ENCODE measurements at places on chromosomes 11 and 22. TPM values are rescaled to one million over a fixed set of nuclear protein-coding genes. Genes with fewer than 3 reads are reported as not detected.

Gene OR4A16
- total RNA-seq, result not detected

Gene CDCA5
- total RNA-seq, result 0.84 TPM

Gene TMPRSS5
- total RNA-seq, result 0.81 TPM

Gene PHF21A
- total RNA-seq, result 59.5 TPM

Gene IGSF9B
- 24.3 TPM for total RNA-seq

Gene ABCC8
- not detected for total RNA-seq

- no peak overlapping the region for H3K27ac ChIP-seq
- peak; percentile 3 for DNase-seq
- H3K4me1 ChIP-seq, result no peaks in the 10 kb centered on the region
- H3K36me3 ChIP-seq, result no peaks in the 10 kb centered on the region
Observed at GRCh38 chr11:1953489-1954266, 6.5 kb downstream of the MRPL23 start.

DNA sequence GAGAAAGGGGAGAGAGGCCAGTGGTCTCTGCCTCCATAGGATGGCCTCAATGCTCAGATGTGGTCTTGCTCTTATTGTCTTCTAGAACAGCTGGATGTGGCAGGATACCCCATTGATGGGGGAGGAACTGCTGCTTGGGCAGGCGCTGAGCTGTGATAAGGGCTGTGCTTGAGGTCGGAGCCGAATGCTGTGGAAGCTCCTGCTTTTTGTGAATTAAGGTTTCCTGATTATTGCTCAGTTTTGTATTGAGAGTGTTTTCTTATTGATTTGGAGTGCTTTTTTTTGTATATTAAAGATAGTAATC lies 57.2 kb downstream of the CABIN1 start:
- no peak overlapping the region for H3K27ac ChIP-seq
- H3K36me3 ChIP-seq, result peaks cover 76% of the 10 kb centered on the region
- no peak for DNase-seq
- no peaks in the 10 kb centered on the region for H3K27me3 ChIP-seq
- no peaks in the 10 kb centered on the region for H3K4me1 ChIP-seq

DNA sequence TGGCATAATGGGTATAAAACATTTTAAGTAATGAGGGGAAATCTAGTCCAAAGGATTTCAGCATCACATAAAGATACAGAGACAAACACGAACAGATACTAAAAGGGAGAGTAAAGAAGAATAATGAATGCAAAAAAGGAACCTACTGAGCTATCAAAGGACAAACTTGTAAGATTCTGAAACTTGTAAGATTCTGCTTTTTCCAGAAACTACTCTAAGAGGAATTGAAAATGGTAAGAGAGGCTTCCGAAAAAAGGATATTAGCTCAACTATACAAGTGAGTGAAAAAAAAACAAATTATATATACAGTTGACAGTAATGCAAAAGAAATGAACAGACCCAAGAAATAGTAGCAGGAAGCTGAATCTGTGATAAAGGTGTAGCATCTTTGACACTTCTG lies 37.7 kb downstream of the POLD3 start:
- H3K4me1 ChIP-seq, result no peaks in the 10 kb centered on the region
- H3K4me3 ChIP-seq, result no peak overlapping the region
- DNase-seq, result no peak
- H3K27me3 ChIP-seq, result no peaks in the 10 kb centered on the region

- H3K36me3 ChIP-seq, result no peaks in the 10 kb centered on the region
- no peaks in the 10 kb centered on the region for H3K4me1 ChIP-seq
- no peaks in the 10 kb centered on the region for H3K27me3 ChIP-seq
- no peak overlapping the region for H3K27ac ChIP-seq
Observed at GRCh38 chr11:84157639-84158038, 871.5 kb upstream of the CCDC90B start.

GRCh38 chr11:30919389-30920152 lies 333.4 kb upstream of the MPPED2 start:
- H3K4me3 ChIP-seq, result no peak overlapping the region
- no peak overlapping the region for H3K27ac ChIP-seq
- H3K27me3 ChIP-seq, result no peaks in the 10 kb centered on the region

GRCh38 chr11:76194872-76195668 lies 11.2 kb downstream of the WNT11 start:
- no peaks in the 10 kb centered on the region for H3K36me3 ChIP-seq
- no peaks in the 10 kb centered on the region for H3K27me3 ChIP-seq
- no peak overlapping the region for H3K4me3 ChIP-seq
- no peak for DNase-seq

- no peaks in the 10 kb centered on the region for H3K36me3 ChIP-seq
- H3K4me1 ChIP-seq, result no peaks in the 10 kb centered on the region
- H3K27me3 ChIP-seq, result no peaks in the 10 kb centered on the region
- DNase-seq, result no peak
Observed at GRCh38 chr22:31098632-31099110, 8.7 kb downstream of the SELENOM start.

- H3K4me3 ChIP-seq, result no peak overlapping the region
- H3K4me1 ChIP-seq, result no peaks in the 10 kb centered on the region
- no peaks in the 10 kb centered on the region for H3K36me3 ChIP-seq
- DNase-seq, result no peak
- H3K27ac ChIP-seq, result no peak overlapping the region
- H3K27me3 ChIP-seq, result no peaks in the 10 kb centered on the region
Observed at GRCh38 chr11:27413218-27413617, 50.2 kb upstream of the CCDC34 start.

- peaks cover 27% of the 10 kb centered on the region for H3K27me3 ChIP-seq
- no peak overlapping the region for H3K27ac ChIP-seq
- peaks cover 25% of the 10 kb centered on the region for H3K4me1 ChIP-seq
- no peaks in the 10 kb centered on the region for H3K36me3 ChIP-seq
- no peak overlapping the region for H3K4me3 ChIP-seq
- DNase-seq, result no peak
Observed at GRCh38 chr11:7577291-7578190, 63.7 kb downstream of the PPFIBP2 start.

DNA sequence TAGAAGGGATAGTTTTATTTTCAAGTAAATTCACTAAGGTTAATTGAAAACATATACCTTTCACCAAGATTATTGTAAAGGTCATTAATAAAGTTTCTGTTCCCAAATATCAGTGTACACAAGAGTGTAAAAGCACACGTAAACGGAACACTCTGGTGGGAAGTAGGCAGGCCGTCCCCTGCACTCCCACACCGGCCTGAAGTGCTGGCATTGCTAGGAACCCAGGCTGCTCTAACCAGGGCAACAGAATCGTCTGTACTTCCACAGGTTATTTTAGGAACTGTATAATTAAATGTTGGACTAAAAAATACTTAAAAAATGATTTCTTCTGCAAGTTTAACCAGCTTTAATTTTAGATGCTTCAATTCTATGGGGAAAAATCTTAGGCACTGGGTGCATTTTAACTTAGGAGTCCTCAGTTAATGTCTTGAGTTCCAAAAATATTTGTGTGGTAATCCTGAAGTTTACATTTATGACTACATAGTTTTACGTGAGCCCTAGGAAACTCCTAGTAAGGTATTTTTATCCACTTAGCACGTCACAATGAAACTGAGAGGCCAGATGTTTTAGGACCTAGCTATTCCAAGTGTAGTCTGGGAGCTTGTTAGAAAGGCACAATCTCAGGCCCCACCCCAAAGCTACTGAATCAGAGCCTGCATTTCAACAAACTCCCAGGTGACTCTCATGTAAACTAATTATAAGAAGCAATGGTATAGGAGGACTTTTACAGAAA lies 31.2 kb downstream of the KMT5B start:
- no peaks in the 10 kb centered on the region for H3K27me3 ChIP-seq
- H3K36me3 ChIP-seq, result peaks cover 65% of the 10 kb centered on the region
- no peak for DNase-seq
- no peak overlapping the region for H3K4me3 ChIP-seq

GRCh38 chr11:115656669-115657068 lies 152.5 kb upstream of the CADM1 start:
- no peak overlapping the region for H3K4me3 ChIP-seq
- no peaks in the 10 kb centered on the region for H3K36me3 ChIP-seq

DNA sequence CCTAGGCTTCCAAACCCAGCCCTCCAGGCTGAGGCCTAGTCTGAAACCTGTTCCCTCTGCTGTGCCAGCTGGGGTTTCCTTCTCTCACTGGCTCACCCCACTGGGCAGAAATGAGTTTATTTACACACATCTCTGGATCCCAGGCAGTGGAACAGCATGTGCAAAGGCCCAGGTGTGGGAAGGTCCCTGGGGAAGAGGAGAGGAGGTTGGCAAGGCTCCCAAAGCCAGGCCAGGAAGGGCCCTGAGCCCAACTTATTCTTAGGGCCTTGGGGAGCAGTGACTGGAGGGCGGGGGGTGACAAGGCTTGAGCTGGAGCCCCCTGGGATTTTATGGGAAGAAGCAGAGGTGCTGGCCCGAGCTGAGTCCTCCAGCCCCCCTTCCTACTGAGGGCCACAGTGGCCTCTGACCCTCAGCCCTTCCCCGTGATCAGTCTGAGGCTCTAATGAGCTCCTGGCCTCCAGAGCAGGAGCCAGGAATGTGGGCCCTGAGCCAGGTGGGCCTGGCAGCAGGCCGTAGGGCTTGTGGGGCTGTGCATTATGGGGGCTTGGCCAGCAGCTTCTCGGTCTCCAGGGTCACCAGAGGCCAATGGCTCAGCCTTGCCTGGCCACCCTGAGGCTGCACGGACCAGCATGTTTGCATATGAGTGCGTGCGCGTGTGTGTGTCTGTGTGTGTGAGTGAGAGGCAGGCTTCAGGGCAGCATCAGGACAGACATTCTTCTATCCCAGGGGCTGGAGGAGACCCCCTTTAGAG lies 2.9 kb downstream of the MYO7A start:
- H3K4me3 ChIP-seq, result no peak overlapping the region
- no peak for DNase-seq
- H3K27ac ChIP-seq, result no peak overlapping the region
- peaks cover 14% of the 10 kb centered on the region for H3K4me1 ChIP-seq
- peaks cover 4% of the 10 kb centered on the region for H3K27me3 ChIP-seq
- no peaks in the 10 kb centered on the region for H3K36me3 ChIP-seq

DNA sequence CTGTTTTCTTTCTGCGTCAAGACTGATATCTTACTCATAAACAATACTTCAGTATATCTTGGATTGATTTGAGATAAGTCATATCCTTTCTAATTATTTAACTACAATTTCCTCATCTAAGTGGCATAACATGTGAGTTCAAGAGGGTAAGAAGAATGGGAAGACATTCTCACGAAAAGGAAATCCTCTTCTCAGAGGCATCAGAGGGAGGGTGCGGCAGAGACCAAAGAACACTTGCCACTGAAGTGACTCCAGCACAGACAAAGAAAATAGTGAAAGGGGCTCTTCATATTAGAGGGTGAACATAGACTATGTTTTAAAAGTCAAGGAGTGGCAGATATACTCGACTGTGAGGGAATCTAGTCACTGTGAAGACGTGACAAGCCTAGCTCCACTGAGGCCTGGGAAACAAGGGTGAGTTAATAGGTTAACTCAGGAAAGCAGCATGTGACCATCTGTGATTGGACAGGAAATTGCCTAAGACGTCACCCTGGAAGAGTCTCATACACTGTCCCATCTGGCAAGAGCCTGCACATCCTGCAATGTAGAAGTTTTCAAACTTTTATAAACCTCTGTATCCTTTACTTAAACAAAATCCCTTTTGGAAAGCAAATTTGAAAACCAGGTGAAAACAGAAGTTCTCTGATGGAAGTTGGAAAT lies 1.9 kb upstream of the MMP1 start:
- no peaks in the 10 kb centered on the region for H3K36me3 ChIP-seq
- no peak overlapping the region for H3K4me3 ChIP-seq
- no peak overlapping the region for H3K27ac ChIP-seq

DNA sequence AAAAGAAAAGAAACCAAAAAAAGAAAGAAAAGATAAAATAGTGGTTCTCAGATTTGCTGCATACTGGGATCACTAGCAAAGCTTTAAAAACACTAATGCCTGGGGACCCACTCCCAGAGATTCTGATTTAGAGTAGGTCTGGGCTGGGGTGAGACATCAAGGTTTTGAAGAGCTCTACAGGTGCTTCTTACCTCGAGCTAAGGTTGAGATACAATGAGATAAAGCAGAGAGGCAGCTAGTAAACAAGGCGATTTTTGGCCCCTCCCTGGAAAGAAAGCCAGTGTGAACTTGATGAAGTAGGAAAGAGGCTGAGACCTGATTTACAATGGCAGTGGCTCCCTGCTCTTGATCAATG lies 327.6 kb upstream of the CCDC90B start:
- no peak overlapping the region for H3K27ac ChIP-seq
- no peak overlapping the region for H3K4me3 ChIP-seq
- peaks cover 4% of the 10 kb centered on the region for H3K27me3 ChIP-seq
- H3K4me1 ChIP-seq, result no peaks in the 10 kb centered on the region
- no peak for DNase-seq
- no peaks in the 10 kb centered on the region for H3K36me3 ChIP-seq

GRCh38 chr11:67700548-67701262 lies 26.3 kb upstream of the ALDH3B2 start:
- no peak for DNase-seq
- H3K27me3 ChIP-seq, result no peaks in the 10 kb centered on the region
- H3K36me3 ChIP-seq, result no peaks in the 10 kb centered on the region
- no peaks in the 10 kb centered on the region for H3K4me1 ChIP-seq
- H3K4me3 ChIP-seq, result no peak overlapping the region

DNA sequence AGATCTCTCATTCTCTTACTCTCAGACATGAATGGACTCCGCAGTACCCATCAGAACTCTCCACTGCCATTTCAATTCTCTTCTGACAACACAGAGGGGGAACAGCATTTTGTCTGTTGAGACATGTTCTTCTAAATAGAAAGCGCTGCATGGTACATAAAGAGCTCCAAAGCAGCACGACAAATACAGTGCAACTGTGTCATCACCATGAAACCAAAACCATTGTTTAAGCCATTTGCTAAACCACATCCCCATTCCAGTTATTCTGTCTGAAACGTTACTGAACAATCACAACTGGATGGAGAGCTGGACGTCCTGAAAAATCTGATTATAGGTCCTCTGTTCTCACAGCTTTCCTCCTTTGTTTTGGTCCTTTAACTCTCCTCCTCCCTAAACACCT lies 17.9 kb upstream of the TENM4 start:
- no peak overlapping the region for H3K27ac ChIP-seq
- DNase-seq, result no peak
- H3K36me3 ChIP-seq, result no peaks in the 10 kb centered on the region

DNA sequence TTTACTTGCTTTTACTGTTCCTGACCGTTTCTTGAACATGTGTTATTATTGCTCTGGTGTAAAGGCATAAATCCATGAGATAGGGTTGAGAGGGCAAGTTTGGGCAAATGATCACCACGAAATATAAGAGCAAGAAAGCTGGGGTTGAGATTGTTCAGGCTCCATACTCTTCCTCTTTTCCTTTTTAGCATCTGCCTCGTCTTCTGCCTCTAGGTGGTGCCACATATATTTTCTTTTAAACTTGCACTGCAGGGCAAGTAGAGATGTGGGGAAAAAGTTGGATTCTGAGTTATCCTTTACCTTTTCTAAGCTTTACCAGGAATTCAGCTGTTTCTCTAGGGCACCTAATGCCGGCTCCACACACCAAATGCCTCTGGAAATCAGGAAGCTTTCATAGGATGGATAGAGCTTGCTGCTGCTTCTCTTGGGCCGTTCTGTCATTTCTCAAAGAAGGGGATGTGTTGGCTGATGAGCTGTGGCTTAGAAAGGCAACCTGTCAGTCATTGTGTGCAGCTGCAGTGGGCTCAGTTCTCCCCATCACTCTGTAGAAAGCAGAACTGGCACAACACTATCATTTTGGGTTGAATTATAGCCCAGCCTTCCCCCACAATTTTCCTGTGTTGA lies 98.2 kb downstream of the LDLRAD3 start:
- no peaks in the 10 kb centered on the region for H3K36me3 ChIP-seq
- H3K27ac ChIP-seq, result no peak overlapping the region
- no peak for DNase-seq
- H3K27me3 ChIP-seq, result no peaks in the 10 kb centered on the region
- H3K4me1 ChIP-seq, result no peaks in the 10 kb centered on the region

Data from CD4-positive, alpha-beta T cell (primary cell).